ENCODE measurements at places on chromosomes 1 and 21. TPM values are rescaled to one million over a fixed set of nuclear protein-coding genes. Genes with fewer than 3 reads are reported as not detected.

- DNase-seq = no peak
- H3K4me3 ChIP-seq = no peak overlapping the region
- H3K27me3 ChIP-seq = no peaks in the 10 kb centered on the region
Observed at GRCh38 chr1:226722240-226722900, 16.7 kb downstream of the ITPKB start.

Gene NBPF10
- total RNA-seq = 2.5 TPM

Gene CYP4A11
- not detected for total RNA-seq

- no peaks in the 10 kb centered on the region for H3K4me1 ChIP-seq
- DNase-seq = no peak
- no peak overlapping the region for H3K27ac ChIP-seq
- no peaks in the 10 kb centered on the region for H3K36me3 ChIP-seq
- no peak overlapping the region for H3K4me3 ChIP-seq
- H3K27me3 ChIP-seq = no peaks in the 10 kb centered on the region
Observed at GRCh38 chr1:200452850-200453552, 43.2 kb upstream of the ZNF281 start.

- DNase-seq = peak; percentile 66
- no peaks in the 10 kb centered on the region for H3K36me3 ChIP-seq
- H3K4me3 ChIP-seq = no peak overlapping the region
- no peak overlapping the region for H3K27ac ChIP-seq
- H3K27me3 ChIP-seq = no peaks in the 10 kb centered on the region
Observed at GRCh38 chr21:43880111-43880985, 15.3 kb downstream of the AGPAT3 start.

Gene LRRC38
- total RNA-seq = not detected

DNA sequence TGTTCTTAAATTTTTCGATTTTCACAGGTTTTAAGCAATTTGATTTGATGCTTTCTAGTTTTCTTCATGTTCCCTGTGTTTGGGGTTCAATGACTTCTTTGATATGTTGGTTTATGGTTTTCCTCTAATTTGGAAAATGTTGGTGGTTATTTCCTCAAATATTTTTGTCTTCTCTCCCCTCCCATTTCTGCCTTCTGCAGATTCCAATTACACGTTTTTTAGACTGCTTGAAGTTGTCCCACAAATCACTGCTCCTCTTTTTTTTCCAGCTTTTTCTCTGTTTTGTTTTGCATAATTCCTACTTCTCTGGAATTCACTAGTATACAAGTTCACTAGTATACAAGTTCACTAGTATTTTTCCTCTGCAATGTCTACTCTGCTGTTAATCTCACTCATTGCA is 61.3 kb downstream of the FAF1 start:
- no peaks in the 10 kb centered on the region for H3K4me1 ChIP-seq
- DNase-seq = no peak
- H3K4me3 ChIP-seq = no peak overlapping the region
- no peaks in the 10 kb centered on the region for H3K36me3 ChIP-seq

DNA sequence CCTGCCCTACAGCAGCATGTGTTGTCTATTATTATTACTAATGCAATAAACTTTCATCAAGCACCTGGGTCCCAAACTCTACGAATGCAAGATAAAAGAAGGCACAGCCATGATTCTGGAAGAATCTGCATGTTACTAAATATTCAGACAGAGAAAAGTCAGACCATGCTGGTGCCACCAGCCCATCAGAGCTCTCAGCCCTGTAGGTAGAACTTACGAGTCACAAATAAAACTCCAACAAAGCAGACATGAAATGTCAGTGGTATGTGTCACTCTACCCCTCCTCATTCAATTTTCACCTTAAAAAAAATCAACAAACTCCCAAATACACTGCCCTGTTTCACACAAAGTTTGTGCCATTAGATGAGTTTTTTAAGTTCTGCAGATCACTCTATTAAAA is 62.4 kb upstream of the TIAM1 start:
- H3K27me3 ChIP-seq = no peaks in the 10 kb centered on the region
- no peak overlapping the region for H3K27ac ChIP-seq
- H3K4me1 ChIP-seq = no peaks in the 10 kb centered on the region
- H3K36me3 ChIP-seq = no peaks in the 10 kb centered on the region

GRCh38 chr1:64469116-64469976 is 583 bp upstream of the CACHD1 start:
- H3K36me3 ChIP-seq = no peaks in the 10 kb centered on the region
- peaks cover 8% of the 10 kb centered on the region for H3K4me1 ChIP-seq
- H3K27me3 ChIP-seq = peaks cover 8% of the 10 kb centered on the region
- H3K4me3 ChIP-seq = peak overlapping the region; percentile 49

Gene GPR25
- not detected for total RNA-seq

Gene TEDDM1
- total RNA-seq = not detected

DNA sequence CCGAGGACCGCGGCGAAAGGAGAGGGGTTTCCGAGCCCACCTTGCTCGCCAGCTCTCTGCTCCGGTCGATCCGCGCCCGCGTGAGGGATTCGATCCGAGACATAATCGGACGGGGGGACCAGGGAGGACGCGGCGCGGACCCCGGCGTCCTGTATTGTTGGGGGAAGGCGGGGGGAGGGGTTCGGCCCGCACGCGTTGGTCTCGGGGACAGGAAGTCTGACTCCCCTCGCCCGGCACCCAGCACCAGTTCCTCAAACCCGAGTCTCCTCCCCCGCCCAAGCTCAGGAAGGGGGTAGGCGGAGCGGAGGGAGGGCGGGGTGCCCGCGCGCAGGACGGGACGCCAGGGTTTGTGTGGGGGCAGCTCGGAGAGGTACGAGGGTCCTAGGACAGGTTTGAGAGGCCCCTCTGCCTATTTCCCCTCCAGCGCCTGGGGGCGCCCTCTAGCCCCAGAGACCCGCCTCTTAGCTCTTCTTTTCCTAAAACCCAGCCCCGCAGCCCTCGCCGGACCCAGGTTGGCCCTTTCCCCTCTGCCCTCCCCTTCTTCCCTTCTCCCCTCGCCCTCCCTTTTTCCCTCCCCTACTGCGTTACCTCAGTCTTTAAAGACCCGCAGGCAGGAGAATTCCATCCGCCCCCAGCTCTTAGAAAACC is at the start of gene ARHGEF2:
TSS of gene ARHGEF2 (minus strand) at position 223 of the 648 bp plus-strand sequence. CDS start at position 103, 120 bp downstream.
- H3K27me3 ChIP-seq = no peaks in the 10 kb centered on the region
- DNase-seq = peak; percentile 95
- peak within 1 kb of the TSS; percentile 77 for H3K4me3 ChIP-seq

DNA sequence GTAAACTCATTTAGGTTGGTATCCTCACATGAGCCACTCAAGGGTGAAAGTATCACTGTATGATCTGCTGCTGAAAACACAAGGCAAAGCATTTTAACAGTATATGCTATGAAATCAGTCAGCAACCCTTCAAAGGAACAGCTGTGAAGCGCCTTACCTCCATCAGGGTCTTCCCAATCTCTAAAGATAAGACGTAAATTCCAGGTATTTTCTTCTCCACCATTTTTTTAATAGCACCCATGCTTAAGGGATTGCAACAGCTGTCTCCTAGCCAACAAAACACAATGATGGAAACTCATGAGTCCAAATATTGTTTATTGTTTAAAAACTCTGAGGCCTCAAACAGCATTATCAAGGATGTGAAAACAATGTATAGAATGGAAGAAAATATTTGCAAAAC is 4.8 kb downstream of the PPT1 start:
- peaks cover 3% of the 10 kb centered on the region for H3K36me3 ChIP-seq
- H3K4me1 ChIP-seq = peaks cover 9% of the 10 kb centered on the region
- H3K27me3 ChIP-seq = no peaks in the 10 kb centered on the region
- H3K4me3 ChIP-seq = no peak overlapping the region

Gene FLG
- 0.83 TPM for total RNA-seq

Gene SHISA4
- 5.0 TPM for total RNA-seq

Gene OR6N1
- not detected for total RNA-seq

- H3K36me3 ChIP-seq = peaks cover 2% of the 10 kb centered on the region
- no peaks in the 10 kb centered on the region for H3K27me3 ChIP-seq
- peak overlapping the region; percentile 94 for H3K27ac ChIP-seq
- DNase-seq = peak; percentile 86
Observed at GRCh38 chr1:155003766-155004351, 1.3 kb downstream of the ZBTB7B start.

DNA sequence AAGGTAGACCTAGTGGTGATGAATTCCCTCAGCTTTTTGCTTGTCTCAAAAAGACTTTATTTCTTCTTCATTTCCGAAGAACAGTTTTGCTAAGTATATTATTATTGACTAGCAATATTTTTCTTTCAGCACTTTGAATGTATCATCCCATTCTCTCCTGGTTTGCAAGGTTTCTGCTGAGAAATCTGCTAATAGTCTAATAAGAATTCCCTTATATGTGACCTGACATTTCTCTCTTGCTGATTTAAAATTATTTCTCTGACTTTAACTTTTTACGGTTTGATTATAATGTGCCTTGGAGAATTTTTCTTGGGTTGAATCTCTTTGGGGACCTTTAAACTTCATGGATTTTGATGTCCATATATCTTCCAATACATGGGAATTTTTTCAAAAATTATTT is 628.3 kb upstream of the ADGRL2 start:
- no peak for DNase-seq
- no peaks in the 10 kb centered on the region for H3K36me3 ChIP-seq
- H3K27me3 ChIP-seq = no peaks in the 10 kb centered on the region
- H3K4me1 ChIP-seq = no peaks in the 10 kb centered on the region
- no peak overlapping the region for H3K4me3 ChIP-seq
- H3K27ac ChIP-seq = no peak overlapping the region
